ENCODE measurements at places on chromosomes 5 and 9.

DNA sequence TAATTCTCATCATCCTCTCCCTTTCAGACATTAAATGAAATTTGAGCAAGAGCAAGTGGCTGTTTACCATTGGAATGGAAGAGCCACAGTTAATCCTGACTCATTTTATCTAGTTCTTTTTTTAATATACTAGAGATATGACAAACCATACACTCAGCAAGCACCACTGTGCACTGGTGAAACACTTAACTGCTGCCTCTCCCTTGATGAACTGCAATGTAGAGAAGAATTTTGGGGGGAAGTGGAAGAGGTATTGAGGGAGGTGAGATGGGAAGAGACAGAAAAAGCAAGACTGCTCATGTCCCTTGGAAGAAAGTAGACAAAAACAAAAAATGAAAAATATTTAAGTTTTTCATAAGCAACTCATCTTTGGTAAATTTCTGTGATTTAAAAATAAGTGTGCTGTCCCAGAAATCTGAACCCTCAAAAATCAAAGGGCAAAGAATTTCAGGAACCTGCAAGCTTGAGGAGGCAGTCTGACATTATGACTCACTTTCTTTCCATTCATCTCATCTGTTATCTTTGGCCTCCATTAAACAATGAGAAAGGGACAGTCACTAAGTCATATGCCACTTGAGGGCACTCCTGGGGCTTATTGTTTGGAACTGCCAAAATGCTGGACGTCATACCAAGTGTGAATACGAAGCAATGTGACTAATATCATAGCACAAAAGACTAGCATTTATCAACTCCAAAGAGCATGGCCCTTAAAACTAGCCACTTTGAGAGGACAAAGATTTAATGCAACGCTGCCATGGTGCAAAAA is 566.8 kb upstream of the DMAC1 start:
- no peak for DNase-seq

DNA sequence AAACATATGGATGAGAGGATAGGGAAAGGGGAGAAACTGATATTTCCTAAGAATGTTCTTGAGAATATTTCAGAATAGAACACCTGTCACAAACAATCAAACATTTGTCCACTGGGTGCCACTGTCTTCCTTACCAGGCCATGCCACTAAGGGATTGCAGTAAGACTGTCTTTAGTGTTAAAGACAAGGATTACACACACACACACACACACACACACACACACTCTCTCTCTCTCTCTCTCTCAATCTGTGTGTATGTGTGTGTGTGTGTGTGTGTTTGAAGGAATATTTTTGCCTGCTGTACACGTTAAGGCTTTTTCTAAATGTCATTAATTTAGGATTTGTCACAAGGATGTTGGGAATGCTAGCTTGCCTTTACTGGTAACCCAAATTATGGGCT is 54.4 kb downstream of the CCDC192 start:
- DNase-seq: no peak

GRCh38 chr5:58498340-58498942 is 7.2 kb downstream of the GAPT start:
- DNase-seq: no peak

GRCh38 chr5:56155992-56156584 is 77.0 kb downstream of the ANKRD55 start:
- no peak for DNase-seq

- DNase-seq: no peak
These were observed 196.6 kb downstream of the TRIM32 start for GRCh38 chr9:116883676-116884075.

DNA sequence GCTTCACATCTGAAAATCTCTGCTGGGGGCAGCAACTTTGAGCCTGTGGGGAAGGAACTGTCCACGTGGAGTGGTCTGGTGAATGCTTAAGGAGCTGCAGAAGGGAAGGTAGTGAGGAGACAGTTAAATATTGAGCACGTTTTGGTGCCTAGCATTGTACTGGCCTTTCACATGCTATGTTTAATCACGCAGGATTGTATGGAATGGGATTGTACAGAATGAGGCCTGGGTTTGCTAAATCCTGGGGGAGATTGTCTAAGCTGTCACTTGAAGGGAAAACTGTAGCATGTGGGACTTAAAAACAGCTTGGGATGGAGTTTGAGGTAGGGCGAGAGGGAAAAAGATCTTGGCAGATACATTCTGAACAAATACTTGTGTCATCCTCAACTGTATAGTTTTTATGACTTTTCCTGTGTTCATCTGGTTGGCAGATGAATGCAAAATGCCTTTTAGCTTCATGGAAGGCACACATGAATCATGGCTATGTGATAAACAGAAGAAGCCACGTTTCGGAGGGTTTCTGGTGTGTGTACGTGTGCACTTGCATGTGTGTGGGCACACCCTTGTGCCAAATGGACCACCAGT is 106.6 kb downstream of the TMC1 start:
- DNase-seq: no peak

- DNase-seq: peak; percentile 53
These were observed 331.0 kb downstream of the GLIS3 start for GRCh38 chr9:3968891-3969290.

Data from NCI-H1048 (cell line).